ENCODE measurements at places on chromosomes 6 and 20.

DNA sequence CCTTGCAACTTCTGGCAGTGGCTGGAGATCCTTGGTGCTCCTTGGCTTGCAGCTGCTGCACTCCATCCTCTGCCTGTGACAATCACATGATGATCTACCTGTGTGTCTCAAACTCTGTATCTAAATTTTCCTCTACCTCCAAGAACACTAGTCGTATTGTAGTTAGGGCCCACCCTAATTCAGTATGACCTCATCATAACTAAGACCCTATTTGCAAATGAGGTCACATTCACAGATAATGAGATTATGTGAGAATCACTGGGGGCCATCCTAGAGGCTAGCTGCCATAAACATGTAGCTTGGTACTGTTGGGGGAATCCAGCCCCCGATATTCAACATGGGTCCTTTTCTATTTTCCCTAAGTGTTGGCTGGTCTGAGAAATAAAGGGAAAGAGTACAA is 183.0 kb upstream of the SMLR1 start:
- no peak for DNase-seq

GRCh38 chr6:144335311-144335861 is 50.3 kb downstream of the UTRN start:
- DNase-seq, result no peak

GRCh38 chr6:89297695-89298351 is 17.3 kb downstream of the GABRR2 start:
- peak; percentile 76 for DNase-seq

- no peak for DNase-seq
These were observed 581.6 kb downstream of the HAO1 start for GRCh38 chr20:7358670-7359069.

GRCh38 chr6:134508862-134509498 is 191.1 kb upstream of the SGK1 start:
- no peak for DNase-seq

GRCh38 chr6:10598084-10598960 is 77.2 kb downstream of the GCNT2 start:
- no peak for DNase-seq

DNA sequence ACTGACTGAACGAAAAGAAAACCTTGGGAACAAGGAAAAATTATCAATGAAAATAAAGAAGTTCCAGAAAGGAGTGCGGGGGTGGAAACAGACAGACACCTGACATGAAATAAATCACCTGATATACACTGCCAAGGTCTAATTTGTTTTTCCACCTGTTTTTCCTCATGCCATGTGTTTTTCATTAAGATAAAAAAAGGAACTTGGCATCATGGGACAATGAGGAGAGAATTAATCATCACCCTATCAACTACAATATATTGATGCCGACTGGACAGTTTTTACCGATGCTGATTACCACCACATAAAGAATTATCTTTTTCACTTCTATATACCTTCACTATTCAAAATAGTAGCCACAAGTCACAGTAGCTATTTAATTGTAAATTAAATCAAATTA is 233.2 kb downstream of the ARHGAP18 start:
- no peak for DNase-seq

DNA sequence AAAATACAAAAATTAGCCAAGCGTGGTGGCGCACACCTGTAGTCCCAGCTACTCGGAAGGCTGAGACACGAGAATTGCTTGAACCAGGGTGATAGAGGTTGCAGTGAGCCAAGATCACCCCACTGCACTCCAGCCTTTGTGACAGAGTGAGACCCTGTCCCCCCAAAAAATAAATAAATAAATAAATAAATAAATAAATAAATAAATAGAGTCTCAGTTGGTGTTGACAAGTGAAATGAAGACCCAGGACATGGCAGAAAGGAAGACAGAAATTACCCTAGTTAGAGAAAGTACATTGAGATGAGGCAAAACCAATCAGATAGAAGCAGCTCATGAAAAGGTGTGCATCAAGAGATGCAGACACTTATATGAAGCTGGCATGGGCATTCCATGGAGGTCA is 105.0 kb downstream of the IBTK start:
- no peak for DNase-seq

DNA sequence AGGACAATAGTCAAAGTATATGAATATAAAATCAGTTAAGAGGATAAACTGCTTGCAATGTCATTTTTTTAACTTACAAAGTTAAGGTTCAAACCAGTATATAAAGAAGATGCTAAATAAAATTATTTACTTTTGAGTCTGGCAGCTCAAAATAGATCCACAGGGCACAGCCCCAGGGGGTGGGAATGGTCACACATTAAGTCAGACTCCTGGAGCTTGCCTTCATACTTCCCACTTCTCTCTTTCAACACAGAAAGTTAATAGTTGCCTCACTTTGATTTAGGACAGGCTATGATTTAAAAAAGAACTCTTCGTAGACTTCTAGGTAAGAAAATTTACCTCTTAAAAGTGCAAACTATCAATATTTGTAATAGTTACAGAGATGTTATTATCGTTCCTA is 158.3 kb upstream of the RUNX2 start:
- no peak for DNase-seq

DNA sequence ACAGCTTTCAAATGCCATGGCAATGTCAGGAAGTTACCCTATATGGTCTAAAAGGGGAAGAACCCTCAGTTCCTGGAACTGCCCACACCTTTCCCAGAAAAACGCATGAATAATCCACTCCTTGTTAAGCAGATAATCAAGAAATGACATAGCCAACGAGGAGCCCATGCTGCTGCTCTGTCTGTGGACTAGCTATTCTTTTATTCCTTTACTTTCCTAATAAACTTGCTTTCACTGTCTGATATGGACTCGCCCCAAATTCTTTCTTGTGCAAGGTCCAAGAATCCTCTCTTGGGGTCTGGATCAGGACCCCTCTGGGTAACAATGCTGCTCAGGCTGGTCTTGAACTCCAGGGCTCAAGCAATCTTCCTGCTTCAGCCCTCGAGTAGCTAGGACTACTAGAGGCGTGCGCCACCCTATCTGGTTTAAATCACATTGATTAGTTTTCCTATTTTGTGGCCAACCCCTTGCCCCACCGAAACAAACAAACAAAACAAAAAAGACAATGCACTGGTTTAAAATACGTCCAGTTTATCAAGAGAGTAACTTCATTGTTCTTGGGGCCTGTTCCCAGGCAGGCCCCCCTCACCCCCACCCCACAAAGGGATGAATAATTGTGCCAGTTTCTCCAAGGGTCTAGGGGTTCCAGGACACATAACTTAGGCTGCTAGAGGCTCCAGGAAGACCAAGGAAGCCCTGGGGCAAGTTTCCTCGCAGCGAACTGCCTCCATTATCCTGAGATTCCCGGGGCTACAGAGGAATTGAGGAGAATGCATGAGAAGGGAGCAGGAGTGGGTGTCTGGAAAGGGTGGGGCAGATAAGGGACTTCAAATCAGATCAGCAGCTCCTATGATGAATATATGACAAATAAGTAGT is 10.1 kb upstream of the AKAP12 start:
- no peak for DNase-seq

- DNase-seq, result no peak
These were observed 17.2 kb downstream of the GATA5 start for GRCh38 chr20:62458275-62459251.

- no peak for DNase-seq
These were observed 13.3 kb downstream of the GMPR start for GRCh38 chr6:16251706-16252105.

GRCh38 chr6:89985751-89986493 is 91.7 kb downstream of the GJA10 start:
- no peak for DNase-seq

DNA sequence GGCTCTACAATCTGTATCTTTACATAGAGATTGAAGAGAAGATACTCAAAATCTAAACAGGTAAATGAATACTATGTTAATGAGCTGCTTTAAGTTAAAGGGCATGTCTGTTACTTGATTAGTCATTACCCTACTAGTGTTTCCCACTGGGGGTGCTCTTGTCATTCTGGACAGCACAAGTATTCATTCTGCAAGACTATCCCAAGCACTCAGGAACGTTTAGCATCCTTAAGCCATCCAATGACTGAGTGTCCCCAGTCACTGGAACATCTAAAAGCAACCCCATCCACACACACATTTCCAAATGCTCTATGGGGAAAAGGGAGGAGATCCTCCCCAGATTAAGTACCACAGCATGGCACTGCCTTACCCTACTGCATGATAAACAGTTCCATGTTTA is 25.7 kb downstream of the EZR start:
- DNase-seq, result peak; percentile 36

GRCh38 chr6:53699462-53699861 is 33.9 kb upstream of the KLHL31 start:
- DNase-seq, result no peak

DNA sequence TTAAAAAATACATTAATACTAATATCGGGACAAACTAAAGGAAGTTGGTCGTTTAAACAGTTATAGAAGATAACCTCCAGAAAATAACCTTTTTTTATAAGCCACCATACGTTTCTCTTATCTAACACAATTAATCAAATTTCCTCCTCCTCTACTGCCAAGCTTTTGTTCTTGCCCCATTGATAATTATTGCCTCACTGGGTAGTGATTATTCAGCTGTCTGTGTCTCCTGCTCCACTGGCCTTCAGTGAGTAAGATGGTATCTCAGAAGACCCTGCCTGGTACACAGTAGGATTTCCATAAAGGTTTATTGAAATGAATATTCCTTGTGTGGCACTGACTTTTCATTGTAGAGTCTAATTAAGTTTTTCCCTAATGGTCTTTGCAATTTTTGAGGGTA is 165.5 kb upstream of the SCGN start:
- DNase-seq, result no peak

- DNase-seq, result no peak
These were observed 141.1 kb downstream of the CEP57L1 start for GRCh38 chr6:109236115-109237076.

GRCh38 chr6:137358273-137358672 is 135.9 kb downstream of the OLIG3 start:
- no peak for DNase-seq

GRCh38 chr6:130593200-130593599 is 227.4 kb downstream of the TMEM200A start:
- no peak for DNase-seq

DNA sequence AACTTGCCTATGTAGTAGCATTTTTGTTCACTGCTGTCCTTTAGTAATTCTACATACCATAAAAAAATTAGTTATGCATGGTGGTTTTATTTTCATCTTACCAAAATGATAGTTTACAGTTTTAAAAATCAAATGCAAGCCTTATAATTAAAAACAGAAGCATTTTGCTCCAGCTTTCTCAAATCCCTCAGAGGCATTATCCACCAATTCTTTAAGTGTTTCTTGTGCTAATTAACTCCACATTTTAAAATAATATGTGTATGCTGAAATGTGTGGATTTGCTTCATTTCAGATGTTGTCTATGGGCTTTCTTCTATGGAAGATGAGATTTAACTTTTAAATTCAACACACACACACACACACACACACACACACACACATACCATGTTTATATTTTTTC is 49.3 kb downstream of the PCSK2 start:
- no peak for DNase-seq

- DNase-seq, result peak; percentile 7
These were observed 171.7 kb downstream of the WDR27 start for GRCh38 chr6:169529931-169530751.

GRCh38 chr6:39321761-39322160 is 741 bp downstream of the KCNK16 start:
- no peak for DNase-seq

DNA sequence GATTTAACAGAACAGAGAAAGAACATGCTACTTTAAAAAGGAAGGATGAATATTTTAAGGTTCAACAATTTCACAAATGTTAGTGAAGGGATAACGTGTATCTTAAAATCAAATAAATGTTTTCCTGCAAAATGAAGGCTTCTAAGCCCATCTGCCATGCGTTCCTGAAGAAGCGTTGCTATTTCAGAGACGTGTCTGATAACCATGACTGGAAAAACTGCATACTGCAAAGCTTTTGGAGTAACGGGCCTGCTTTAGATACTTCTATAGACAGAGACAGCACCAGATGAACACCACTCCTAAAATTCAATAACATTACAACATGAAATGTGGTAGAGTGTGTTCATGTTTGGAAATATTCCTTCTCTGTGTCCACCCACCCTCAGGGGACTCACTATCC is 126.0 kb downstream of the WDR27 start:
- no peak for DNase-seq

DNA sequence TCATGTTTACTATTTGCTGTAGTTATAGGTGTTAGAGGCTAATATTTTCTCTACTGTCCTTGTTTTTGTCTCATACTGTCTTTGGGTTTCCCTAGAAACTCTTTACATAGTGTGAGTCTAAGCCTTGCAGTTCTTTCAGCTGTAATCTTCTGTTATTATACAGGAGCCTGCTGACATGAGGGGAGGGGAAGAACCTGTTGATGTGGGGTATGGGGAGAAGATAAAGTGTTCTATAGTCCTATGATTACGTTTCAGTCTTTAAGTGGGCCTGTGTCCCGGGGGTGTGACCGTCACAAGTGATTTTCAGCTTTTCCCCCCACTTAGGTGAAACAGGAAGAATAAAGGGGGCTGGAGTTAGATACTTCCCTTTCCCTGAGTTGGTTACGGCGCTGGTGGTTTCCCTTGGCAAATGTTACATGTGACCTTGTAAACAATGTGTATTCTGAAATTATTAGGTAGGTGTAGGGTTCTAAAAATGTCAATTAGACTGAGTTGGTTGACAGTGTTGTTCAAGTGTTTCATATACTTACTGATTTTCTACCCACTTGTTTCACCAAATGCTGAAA is 41.3 kb downstream of the REV3L start:
- DNase-seq, result no peak

- no peak for DNase-seq
These were observed 53.2 kb upstream of the CD2AP start for GRCh38 chr6:47424436-47424836.

GRCh38 chr6:31227143-31227542 is 44.7 kb downstream of the HLA-C start:
- no peak for DNase-seq

GRCh38 chr6:79864421-79864820 is 82.9 kb downstream of the ELOVL4 start:
- DNase-seq, result no peak

GRCh38 chr20:36861875-36862801 is 13.8 kb upstream of the TLDC2 start:
- no peak for DNase-seq

DNA sequence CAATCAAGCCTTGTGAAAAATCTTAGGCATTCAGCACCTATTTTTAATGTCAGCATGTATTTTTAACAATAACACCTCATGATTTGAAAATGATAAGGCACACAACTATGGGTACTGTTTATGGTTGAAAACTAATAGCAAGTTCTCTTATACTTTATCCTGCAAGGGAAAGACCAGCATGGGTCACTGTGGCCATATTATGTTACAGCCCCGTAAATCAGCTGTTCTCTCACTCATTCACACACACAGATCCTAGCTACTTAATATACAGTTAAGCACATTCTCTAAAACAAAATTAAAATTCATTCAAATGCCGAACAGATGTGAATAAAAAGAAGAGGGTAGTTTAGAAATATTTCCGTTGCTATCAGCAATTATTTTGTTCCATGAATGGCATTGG is 224.4 kb downstream of the OGFRL1 start:
- DNase-seq, result no peak
